ENCODE measurements at places on chromosomes 5 and 9.

- no peak for DNase-seq
Measured at GRCh38 chr5:137279521-137280231, 219.4 kb downstream of the SPOCK1 start.

- no peak for DNase-seq
Measured at GRCh38 chr5:129912601-129913255, 8.5 kb downstream of the CHSY3 start.

GRCh38 chr5:153998010-153998409, 40.7 kb downstream of the FAM114A2 start:
- DNase-seq, result no peak

GRCh38 chr9:131950487-131950886, 129.2 kb downstream of the MED27 start:
- DNase-seq, result no peak

DNA sequence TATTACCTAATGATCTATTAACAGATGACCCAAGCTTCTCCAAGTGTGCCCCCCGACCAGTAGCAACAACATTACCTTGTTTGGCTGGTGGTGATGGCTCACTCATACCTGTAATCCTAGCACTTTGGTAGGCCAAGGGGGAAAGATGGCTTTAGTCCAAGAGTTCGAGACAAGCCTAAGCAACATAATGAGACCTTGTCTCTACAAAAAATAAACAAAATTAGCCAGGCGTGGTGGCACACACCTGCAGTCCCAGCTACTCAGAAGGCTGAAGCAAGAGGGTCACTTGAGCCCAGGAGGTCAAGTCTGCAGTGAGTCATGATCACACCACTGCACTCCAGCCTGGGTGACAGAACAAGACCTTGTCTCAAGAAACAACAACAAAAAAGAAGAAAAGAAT, 62.9 kb downstream of the GCNT1 start:
- no peak for DNase-seq

GRCh38 chr9:38724754-38725153, 4.8 kb upstream of the FAM240B start:
- DNase-seq, result no peak

- no peak for DNase-seq
Measured at GRCh38 chr9:8812888-8813287, 1013.3 kb upstream of the DMAC1 start.

DNA sequence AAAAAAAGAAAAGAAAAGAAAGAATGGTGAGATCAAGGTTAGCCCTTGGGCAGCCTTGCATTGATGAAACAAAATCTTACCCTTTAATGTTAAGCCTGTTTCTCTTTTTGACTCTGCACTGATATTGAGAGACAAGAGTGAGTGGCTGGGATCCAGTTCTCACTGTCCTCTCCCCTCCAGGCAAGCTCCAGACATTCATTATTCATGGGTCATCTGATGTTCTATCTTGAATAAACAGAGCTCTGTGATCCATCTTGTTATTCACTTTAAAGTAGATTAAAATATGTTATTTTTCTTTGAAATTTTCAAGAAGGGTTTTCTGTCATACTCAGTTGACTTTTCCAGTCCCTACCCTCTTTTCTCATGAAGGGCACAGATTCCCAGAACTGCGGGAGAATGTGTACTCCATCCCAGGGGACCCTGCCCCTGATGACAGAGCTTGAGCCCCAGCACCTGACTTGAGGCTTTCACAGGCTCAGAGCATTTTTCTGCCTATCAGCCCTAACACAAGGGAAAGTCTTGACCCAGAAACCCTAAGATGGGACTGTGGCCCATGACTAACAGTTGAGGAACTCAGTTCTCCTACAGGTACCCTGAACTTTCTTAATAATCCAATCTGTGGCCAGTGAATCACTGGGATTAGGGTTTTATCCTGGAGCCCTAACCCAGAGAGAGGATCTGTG, 24.1 kb downstream of the ACTL7B start:
- no peak for DNase-seq

DNA sequence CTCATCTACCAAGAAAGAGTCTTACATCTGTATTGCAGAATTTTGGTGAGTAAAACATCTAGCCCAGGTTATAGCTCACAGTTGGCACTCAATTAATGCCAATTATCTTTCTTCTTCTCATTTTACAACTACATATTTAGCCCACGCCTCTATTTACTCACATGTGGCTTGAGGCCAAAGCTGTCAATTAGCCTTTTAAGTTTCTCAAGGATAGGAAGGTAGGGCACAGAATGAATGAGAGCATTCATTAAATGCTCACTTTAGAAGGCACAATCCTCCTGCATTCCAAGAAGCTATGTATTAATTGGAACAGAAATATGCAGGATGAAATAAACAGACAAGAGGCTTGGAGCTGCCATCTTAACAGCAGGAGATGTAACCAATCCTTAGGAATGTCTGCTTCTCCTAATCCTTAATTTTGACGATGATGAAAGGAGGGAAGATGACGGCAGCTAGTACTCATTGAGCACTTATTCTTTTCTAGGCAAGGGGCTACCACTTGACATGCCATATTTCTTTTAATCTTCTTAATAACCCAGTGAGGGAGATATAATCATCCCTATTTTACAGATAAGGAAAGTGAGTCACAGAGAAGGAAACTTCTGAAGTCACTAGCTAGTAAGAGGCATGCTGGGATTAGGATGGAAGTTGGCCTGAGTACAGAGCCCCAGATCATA, 30.8 kb upstream of the PANK3 start:
- DNase-seq, result no peak

DNA sequence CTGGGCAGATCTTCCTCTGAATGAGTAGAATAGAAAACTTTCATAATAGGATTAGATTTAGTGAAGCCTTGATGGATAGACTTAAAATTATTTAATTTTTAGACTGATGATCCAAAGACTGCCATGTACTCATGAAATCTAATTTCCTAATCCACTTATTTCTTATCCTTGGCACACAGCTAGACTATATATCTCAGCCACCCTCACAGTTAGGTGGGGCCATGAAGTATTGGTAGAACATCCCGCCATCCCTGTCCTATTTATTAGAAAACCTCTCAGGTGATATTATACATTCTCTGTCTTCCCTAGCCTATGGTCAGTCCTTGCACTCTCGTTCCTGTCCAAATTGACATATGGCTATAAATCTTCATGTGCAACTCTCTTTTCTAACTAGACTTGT, 110.9 kb downstream of the FAM170A start:
- DNase-seq, result no peak

DNA sequence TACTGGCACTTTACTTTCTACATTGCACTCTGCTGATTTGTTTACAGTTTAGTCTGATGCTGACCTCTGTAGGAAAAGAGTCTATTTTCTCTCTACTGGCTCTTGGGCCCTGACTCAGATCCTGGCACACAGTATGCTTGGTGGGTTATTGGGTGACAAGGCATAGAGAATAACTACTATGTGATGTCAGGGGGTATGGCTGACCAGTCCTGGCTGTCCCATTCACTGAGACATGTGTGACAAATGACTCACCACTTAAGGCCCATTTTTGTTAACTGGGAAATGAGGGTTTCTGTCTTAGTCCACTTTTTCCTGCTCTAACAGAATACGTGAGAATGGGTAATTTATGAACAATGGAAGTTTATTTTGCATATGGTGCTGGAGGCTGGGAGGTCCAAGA, 66.4 kb downstream of the DAPK1 start:
- no peak for DNase-seq

DNA sequence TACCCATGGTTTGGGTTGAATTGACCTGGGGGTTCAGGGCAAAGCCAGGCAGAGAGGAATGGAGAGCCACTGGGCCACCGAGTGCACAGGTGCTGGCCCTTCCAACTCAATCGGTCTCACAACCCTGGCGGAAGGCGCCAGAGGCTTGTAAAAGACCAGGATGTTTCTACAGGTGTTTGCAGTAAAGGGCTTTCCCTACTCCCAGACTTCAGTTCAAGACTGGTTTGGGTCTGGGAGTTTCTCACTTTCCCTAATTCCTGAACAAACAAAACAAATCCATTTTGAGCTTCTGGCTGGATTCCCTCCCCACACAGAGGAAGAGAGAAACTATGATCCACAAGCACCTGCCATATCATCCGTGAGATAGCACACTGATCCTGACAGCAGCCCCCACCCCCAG, 125.2 kb upstream of the KLF4 start:
- no peak for DNase-seq

DNA sequence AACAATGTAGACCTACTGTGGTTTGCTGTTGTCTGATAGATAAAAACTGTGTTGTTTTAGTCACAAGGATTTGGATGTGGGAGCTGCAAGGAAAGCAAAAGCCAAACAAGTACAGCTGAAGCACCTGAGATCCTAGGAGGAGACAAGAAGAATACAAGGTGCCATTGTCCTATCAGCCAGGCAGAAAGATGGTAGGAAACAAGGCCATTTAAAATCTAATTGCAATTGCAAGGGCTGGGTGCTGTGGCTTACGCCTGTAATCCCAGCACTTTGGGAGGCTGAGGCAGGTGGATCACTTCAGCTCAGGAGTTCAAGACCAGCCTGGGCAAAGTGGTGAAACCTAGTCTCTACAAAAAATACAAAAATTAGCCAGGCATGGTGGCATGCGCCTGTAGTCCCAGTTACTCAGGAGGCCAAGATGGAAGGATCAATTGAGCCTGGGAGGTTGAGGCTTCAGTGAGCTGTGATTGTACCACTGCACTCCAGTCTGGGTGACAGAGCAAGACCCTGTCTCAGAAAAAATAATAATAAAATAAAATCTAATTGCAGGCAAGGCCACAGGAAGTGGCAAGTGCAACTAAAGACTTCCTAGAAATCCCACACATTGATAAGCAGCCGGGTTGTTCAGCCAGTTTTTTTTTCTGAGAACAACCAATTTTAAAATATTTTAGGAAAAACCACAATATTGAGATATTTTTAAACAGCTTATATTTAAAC, 22.6 kb downstream of the DOCK8 start:
- DNase-seq, result no peak
